Hepatic stellate cell (primary cell): ENCODE measurements at places on chromosomes 6 and 20.

DNA sequence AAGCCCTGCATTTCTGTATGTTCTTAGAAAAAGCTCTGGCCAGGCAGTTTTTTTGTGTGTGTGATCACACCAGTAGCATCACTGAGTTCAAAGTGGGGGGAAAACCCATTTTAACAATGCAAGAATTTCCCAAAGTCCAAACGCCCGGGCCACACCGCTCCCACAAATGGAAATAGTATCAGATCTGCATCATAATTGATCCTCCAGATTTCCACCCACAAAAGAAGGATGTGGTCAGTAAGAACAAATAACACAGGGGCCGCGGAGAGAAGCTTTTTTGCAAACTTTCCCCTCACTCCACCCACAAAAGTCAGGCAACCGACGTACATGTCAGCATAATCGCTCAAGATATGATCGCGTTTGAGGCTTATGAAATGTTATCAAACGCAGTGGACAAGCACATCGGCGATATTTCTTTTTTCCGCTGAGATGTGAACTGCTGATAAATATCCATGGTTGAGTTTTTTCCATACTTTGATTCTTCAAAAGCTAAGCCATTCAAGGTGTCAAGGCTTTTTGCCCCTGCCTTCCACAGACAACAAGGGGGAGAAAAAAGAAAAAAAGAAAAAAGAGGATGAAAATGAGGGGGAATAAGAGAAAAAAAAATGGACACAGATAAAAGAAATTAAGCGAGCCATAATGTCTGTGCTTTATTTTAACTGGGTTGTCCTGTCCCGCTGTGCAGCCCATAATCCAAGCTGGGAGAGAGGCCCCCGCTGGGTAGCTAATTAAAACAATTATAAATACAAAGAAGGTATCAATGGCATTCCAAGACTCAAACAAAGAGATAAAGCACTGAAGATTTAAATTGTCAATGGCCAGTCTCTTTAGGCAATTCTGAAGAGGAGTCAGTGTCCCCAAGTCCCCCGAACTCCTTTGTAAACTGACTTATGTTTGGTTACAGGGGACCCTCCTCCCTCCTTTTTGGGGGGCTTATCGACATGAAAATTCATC is 143.5 kb downstream of the ZFP64 start:
- DNase-seq: no peak

GRCh38 chr6:157368359-157369049 is 12.5 kb upstream of the ZDHHC14 start:
- DNase-seq: no peak

DNA sequence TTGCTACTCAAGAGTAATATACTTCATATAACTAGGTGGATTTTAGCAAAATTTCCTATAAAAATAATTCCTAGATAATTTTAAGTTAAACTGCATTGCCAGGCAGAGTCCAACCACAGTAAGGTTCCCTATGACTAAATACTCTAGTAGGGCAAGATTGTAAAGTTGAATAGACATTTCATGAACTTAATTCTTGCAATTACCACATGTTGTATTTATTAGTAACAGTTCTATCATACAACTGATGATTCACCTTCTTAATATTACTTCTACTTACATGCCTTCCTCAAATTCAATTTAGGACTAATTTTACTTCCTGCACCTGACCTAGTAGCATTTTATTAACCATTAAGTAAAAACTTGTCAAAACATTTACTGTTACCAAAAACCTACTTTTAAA is 266.7 kb upstream of the THEMIS start:
- no peak for DNase-seq

DNA sequence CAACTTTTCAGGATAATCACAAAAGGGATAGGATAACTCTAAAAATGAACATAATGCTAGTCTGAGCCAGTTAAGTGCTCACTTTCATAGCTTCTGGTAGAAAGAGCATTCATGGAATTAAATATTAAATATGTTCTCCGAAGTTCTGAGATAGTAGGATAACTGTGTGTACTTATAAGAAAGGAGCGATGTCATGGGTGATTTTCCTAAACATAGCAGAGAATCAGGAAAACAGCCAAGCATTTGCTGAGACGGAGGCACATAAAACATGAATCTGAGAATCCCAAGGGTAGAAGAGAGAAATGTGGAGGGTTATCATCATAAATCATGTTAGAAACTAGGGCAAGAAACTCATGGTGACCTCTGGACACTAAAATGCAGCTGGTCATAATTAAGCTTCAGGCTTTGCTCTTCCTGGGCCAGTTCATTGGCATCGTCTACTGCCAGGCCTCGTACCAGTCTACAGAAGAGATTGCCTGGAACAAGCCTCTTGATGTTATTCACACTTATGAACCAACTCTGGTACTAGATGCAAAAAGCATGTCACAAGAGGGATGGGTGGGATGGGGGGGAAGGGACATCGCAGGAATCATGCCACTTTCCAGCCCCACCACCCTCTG is 436.6 kb downstream of the PRKN start:
- no peak for DNase-seq

DNA sequence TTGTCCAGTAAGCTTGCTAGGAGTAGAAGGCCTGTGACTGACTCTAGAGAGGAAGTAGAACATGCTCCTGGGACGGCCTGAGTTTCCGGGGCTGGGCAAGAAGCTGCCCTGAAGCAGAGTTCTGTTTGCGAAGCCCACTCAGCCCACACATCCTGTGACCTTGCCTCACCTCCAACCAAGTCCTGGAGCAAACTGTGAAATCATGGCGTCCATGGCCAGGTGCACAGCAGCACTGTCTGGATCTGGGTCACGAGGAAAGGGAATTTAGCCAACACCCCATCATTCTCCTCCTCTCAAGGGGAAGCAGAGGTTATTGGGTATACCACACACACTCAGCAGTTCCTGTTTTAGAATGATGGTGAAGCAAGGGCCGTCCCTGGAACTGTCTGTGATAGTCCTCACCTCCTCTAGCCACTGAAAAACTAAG is 87.5 kb downstream of the CRYBG1 start:
- no peak for DNase-seq

GRCh38 chr20:33769043-33769442 is 37.2 kb downstream of the ZNF341 start:
- DNase-seq: no peak

- DNase-seq: peak; percentile 45
These were observed 35.6 kb downstream of the CNKSR3 start for GRCh38 chr6:154474648-154475428.

- no peak for DNase-seq
These were observed 309.3 kb downstream of the HDGFL1 start for GRCh38 chr6:22878706-22879105.

DNA sequence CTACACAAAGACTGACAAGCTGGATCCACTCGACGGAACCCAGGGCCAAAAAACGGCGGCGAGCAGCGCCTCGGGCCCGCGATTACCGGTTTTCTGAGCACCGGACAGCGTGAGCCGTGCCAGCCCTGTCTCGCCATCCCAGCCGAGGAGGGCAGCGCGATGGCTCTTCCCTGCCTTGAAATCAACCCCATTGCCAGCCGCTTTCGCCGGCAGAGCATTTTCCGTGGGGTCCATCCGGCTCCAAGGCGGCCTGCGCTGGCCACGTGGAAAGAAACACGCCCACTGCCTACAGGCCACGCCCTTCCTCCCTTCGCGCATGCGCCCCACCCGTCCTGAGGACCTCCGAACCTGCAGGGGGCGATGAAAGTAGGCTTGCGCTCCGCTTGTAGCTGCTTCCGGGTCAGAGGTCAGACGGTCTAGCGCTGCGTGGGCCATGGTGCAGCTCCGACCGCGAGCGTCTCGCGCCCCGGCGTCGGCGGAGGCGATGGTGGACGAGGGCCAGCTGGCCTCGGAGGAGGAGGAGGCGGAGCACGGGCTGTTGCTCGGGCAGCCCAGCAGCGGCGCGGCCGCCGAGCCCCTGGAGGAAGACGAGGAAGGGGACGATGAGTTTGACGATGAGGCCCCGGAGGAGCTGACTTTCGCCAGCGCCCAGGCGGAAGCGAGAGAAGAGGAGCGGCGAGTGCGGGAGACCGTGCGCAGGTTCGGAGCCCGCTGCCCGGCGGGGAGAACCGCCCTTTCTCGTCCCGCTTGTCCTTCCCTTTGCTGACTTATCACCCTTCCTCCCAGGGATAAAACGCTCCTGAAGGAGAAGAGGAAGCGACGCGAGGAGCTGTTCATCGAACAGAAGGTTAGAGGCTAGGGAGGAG is at the start of gene NOL7:
TSS of gene NOL7 (plus strand) at position 410 of the 866 bp plus-strand sequence. CDS start at position 434, 24 bp downstream.
- DNase-seq: peak; percentile 95

DNA sequence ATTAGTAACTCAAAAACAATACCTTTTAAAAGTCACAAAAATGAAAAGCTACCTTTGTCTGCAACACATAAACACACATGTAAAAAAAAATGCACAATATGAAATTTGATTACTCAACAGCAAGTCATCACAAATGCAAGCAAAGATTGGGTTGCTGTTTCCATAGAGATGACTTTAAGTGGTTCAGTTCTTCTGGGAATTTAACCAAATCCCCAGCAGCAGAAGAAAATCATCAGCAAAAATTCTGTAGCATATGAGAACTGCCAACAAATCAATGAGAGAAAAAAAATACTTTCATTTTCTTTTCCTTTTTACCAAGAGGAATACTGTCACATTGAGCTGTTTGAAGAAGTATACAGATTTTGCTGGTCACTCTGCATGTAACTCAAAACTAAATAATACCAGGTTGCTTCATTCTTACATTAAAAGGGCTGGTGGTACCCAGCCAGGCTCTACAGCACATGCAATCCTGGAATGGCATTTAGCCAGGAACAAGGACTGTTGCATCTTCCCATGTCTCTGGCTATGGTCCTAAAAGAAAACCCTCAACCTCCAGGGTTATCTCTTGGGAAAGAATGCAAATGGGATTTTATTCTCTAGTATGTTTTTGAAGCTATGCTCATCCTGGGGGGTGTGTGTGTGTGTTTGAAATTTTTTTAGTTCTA is 158.3 kb downstream of the OPRM1 start:
- peak; percentile 34 for DNase-seq

- DNase-seq: no peak
These were observed 25.2 kb upstream of the LRRN4 start for GRCh38 chr20:6079016-6079415.

- DNase-seq: no peak
These were observed 302.6 kb upstream of the NRSN1 start for GRCh38 chr6:23823421-23823820.

GRCh38 chr20:2206957-2207769 is 88.6 kb upstream of the TGM3 start:
- peak; percentile 75 for DNase-seq
